ENCODE measurements at places on chromosomes 5 and 9.

- DNase-seq = no peak
These were observed at the start of gene TRAF1 for GRCh38 chr9:120926397-120926928. TRAF1 (minus strand) TSS chr9:120926796; CDS start chr9:120926075, 721 bp downstream.

GRCh38 chr5:56012281-56012963, 17.7 kb upstream of the IL6ST start:
- no peak for DNase-seq

GRCh38 chr5:138937392-138938387, 62.6 kb upstream of the LRRTM2 start:
- no peak for DNase-seq

DNA sequence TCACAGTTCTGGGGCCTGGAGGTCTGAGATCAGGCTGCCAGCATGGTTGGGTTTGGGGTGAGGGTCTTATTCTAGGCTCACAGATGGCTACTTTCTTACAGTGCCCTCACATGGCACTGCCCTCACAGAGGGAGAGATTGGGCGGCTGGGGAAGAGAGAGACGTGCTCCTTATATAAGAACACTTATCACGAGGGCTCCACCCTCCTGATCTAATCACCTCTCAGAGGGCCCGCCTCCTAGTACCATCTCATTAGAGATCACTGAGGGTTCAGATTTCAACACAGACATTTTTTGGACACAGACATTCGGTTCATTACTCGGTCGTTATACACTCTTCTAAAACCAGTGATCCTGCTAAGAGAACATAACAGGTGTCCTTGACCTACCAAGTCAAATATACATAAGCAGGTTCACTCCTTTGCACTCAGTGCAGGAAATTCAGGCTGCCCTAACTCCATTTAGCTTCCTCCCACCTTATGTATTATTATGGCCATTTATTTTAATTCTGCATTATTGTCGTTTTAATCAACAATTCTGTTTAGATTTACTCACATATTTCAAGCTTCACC, 121.7 kb downstream of the ICE1 start:
- DNase-seq = no peak

DNA sequence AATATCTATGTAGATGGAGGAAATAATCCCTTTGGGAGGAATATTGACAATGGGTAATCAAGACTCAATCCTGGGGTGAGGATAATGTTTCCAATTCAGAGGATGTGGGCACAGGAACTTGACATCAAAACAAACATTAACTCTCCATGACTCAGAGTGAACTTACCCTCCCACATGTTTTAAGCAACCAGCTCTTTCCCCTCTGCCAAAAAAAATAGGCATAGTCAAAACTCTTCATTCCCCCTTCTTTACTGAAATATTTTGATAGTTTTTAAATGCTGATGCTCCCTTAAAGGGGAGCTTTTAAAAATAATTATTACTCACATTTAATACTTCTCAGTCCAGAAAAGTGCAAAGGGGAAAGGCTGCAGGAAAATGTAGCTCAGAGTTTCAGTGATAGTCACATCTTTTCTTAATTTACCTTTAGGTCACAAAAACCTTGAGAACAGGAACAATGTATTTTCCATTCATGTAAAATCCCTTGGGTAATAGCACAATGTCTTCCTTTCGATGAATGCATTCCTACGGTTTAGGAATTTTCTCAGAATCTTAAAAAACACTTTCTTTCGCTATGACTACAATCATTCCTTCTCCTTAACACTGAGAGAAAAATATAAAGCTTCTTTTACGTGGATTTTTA, 298.4 kb upstream of the GRAMD2B start:
- DNase-seq = no peak

DNA sequence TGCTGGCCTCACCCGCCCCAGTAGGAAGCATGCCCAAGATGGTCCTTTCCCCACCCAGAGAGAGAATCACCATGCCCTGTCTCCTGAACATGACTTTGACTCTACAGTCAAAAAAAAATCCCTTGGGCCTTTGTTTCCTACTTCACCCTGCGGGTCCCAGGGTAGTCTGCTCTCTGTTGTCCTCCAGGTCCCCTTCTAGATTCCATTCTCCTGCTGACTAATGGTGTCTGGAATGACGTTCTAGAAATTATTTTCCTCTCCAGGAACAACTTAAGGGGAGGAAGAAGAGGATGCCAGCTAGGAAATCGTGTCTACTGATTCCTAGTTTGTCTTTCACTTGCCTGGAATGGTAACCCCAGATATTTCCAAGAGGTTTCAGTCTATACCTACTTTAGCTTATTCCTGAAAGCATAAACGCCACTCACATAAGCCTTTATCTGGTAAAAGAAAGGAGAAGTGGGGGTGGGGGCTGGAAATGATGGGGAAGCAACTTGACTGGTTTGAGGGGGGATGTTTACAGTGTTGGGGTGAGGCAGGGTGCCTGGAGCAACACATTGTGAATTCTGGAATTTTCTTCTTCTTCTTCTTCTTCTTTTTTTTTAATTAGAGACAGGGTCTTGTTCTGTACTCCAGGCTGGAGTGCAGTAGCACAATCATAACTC, 93.9 kb downstream of the SNX18 start:
- DNase-seq = no peak

DNA sequence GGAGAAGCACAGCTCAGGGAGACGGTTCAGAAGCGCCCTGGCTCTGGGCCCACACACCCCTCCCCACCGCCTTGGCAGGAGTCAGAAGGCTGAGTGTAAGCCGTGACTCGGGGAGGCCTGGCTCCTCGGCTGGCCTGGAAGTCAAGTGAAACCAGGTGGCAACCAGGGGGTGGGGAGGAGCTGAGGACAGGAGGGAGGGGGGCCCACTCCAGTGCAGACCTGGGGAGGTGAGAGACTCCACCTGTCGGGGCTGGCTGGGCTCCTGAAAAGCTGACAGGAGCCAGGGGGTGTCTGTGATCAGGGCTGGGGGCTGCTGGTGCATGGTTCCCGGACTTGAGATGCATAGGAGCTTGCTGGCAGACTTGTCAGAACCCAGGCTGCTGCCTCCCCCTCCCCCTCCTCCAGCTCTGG, 150.2 kb upstream of the PHYKPL start:
- no peak for DNase-seq

GRCh38 chr5:73378070-73378469, 70.5 kb downstream of the FOXD1 start:
- no peak for DNase-seq

DNA sequence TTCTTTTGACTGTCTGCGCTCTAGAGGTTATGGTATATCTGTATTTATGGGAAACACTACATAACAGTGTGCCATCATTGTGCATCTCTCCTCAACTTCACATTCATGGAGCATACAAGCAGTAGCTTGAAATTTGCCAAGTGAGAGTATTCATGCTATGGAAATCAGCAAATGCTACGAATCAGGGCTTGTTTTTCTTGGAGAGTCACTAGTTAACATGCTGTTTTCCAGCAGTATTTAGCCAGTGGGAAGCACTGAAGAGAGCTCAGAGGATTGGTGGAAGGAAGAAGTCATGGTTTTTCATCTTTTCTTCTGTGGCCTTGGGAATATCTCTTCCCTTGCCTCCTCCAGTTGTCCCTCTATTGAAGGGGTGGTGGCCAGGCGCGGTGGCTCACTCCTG, 303.0 kb downstream of the PSAT1 start:
- no peak for DNase-seq

DNA sequence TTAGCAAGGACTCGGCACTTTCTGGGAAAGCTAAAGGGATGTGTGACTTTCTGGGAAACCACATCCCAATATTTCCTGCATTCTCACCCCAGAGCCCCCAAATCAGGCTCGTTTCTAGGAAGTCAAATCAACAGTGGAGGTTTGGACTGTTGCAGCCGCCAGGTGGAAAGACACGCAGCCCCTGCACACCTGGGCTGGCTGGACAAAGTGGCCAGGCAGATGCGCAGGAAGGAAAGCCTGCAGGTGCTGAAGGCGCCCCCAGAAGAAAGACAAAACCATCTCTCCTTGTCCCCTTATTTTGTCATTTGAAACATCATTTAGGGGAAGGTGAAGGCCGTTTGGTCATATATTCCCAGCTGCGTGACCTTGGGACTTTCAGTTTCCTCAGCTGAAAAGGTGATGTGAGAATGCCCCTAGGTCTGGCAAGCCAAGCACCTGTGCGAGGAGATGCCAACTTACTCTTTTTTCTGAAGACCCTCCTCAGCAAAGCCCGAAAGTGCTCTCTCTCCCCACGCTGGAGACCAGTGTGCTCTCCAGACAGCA, 97.9 kb upstream of the CPEB4 start:
- DNase-seq = no peak

DNA sequence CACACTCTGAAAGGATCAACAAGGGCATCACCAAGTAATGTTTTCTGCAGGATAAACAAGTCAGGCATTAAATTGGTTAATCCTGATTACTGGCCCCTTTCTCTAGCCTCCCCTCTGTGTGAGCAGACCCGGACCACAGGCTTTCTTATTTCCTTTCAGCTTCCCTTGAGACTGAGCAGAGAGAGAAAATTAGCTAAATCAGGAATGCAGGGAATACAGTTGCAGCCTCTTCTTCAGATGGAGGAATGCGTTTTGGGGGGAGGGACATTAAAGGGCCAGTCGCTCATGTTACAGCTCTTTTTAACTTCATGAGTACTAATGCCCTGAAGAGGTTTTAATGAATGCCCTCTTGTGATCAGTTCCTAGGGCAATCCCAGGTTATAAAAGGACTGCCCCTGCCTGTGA, 19.8 kb downstream of the PCDHAC2 start:
- DNase-seq = no peak

- DNase-seq = peak; percentile 49
These were observed 828 bp downstream of the ATP6V0E1 start for GRCh38 chr5:172984244-172984953.

- no peak for DNase-seq
These were observed 15.4 kb upstream of the PTGS1 start for GRCh38 chr9:122355336-122355875.

DNA sequence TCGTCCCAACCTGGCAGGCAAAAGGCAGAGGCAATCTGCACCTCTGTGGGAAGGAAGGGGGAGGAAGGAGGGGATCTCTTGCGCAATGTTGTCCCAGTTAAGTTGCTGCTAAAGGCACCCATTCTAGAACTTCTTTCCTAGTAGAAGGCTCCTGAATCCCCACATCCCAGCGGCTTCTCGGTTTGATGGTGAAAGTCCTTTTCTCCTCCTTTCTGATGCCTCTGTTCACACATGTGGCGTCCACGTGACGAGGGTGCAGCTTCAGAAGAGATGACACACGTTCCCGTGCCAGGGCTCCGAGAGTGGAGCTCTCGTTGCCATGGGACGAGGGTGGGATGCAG, 96.9 kb upstream of the FCN2 start:
- DNase-seq = no peak

GRCh38 chr9:124060844-124061605, 49.5 kb downstream of the LHX2 start:
- DNase-seq = no peak

DNA sequence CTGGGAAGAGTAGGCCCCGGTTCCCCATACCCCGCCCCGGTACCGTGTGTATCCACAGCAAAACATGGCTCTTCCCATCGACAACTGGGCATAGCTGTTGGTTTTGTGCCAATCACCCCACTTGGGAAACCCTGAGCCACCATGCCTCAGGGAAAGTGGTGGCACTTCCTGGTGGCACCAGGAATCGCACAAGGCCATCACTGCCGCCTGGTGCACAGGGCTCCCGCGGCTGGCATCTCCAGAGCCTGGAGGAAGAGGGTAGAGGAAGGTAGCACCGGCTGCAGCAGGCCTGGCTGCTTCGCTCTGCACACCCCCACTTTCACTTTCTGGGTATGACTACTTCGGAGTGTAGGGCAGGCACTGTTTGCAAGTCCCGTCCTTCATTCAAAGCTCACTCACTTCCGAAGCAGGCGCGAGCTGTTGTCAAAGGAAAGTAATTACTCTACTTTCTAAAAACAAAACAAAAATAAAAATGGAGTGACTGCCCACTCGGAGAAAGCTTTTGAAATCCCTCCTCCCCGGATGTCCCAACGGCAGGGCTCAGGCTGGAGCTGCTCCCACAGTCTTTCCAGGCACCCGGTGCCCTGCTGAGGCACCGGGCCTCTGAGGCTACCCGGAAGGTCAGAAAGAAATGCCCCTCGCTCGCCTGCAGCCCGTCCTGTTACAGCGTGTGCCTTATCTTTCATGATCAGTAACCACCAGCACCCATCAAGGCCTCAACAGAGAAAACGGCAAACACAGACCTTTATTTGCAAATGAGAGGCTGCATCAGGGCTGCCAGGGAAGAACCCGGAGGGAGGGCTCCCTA, 2.0 kb downstream of the BRD3 start:
- peak; percentile 19 for DNase-seq
